ENCODE measurements at places on chromosomes 5 and 9.

GRCh38 chr5:160466889-160467554 lies 45.4 kb downstream of the PTTG1 start:
- no peak for DNase-seq

- no peak for DNase-seq
Measured at GRCh38 chr5:116487045-116487444, 87.6 kb downstream of the SEMA6A start.

DNA sequence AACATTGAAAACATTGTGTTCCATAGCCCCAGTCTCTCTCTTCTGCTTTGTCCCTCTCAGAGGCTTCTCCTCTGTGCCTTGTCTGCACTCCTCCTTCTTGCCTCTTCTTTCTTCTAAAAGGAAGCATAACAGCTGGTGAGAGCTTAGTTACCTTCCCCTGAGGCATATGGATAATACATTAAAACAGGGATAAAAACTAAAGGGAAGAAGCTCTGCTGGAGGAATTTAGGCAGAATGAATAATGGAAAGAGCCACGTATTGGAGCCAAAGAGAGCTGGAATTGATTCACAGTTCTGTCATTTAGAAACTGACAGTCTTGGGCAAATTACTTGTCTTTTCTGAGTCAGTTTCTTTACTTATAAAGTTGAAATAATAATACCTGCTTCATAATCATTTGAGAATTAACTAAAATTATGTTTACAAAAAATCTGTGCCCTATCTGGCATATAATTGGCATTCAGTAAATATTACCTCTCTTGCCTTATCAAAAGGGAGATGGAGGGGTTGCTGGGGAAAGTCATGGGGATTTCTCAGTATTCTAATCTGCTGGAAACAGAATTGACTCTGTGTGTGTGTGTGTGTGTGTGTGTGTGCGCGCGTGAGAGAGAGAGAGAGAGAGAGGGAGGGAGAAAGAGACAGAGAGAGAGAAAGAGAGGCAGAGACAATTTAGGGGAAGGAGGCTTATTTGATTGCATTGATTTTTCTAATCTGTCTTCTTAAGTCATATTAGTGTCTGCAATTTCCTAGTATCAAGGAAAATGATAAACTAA lies 20.2 kb downstream of the ZNF474 start:
- DNase-seq = no peak

GRCh38 chr5:36162810-36163486 lies 11.0 kb downstream of the SKP2 start:
- no peak for DNase-seq

- no peak for DNase-seq
Measured at GRCh38 chr5:164302533-164303235, 797.3 kb downstream of the MAT2B start.

DNA sequence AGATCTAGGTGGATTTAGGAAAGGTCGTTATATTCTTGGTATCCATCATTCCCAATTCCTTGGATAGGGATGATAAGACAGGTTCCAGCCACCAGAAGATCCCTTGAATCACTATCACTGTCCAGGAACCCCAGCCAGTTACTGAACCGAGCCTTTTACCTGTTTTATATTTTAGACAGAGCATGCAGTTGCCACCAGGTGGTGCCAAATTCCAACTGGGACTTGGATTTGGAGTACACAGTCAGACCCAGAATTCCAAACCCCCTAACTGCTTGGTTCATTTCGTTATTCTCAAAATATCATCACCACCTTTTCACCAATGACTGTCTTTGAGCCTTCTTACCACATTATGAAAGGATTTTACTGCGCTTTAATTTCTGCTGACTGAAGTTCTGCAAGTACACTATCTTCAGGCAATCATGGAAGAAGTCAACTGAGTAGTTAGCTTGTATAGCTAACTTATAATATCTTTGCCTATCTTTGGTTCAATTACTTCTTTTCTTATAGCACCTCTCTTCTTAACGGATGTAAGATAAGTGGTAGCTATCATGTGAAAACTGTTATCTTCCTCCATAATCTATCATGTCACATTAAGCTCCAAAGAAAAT lies 191.8 kb downstream of the PRR16 start:
- no peak for DNase-seq

GRCh38 chr5:50575740-50576139 lies 90.7 kb upstream of the PARP8 start:
- DNase-seq = no peak

GRCh38 chr5:109410389-109411148 lies 795 bp upstream of the PJA2 start:
- no peak for DNase-seq

DNA sequence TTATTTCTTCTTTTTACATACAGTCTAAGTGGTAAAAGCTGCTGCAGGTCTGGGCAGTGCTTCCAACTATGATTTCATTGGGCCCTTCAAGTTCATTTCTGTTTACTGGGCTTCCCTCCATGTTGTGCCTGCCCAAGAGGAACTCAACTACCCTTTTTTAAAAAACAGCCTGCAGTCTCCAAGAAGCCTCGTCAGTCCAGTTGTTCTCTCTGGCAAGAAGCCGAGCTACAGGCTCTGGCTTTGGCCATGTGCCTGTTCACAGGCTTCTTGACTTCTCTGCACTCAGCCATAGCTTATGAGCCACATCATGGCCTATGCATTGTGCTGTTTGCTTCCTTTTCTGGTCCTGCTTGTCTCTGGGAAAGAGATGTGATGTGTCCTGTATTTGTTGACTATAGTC lies 119.7 kb upstream of the PJA2 start:
- DNase-seq = no peak

GRCh38 chr5:54234304-54234933 lies 76.0 kb downstream of the ARL15 start:
- DNase-seq = peak; percentile 2

DNA sequence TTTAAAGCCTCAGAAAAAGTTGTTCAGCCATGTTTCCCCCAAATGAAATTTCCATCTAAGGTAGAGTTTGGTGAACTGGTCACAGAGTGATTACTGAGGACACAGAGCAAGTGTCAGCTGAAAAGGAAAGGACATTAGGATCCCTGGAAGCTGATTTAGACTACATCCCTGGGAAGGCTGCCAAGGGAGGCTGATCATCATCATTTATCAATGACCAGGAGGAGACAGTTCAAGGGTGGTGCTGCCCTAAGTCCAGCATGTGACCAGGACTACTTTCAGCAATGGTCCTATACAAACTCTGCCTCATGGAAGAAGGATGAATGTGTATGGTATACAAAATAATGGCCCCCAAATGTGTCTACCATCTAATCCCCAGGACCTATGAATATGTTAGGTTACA lies 120.6 kb downstream of the PIK3R1 start:
- DNase-seq = no peak

DNA sequence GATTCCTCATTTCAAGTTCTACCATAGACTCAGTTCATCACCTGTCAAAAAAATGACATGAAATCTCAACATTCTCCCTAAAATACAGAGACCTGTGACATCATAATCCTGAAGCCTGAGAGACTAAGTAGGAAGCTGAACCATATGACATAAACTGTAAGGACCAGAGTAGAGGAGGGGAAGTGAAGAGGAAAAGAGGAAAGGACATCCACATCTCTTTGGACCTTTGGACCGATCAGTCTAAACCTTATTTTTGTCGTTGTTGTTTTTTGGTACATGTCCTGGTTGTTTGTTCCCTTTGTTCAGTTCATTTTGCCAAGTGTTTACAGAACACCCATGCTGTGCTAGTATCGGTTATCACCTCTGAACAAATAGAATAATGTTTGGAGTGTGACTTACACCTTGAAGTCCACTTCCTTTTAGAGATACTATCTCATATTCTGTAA lies 41.9 kb downstream of the LURAP1L start:
- DNase-seq = no peak

DNA sequence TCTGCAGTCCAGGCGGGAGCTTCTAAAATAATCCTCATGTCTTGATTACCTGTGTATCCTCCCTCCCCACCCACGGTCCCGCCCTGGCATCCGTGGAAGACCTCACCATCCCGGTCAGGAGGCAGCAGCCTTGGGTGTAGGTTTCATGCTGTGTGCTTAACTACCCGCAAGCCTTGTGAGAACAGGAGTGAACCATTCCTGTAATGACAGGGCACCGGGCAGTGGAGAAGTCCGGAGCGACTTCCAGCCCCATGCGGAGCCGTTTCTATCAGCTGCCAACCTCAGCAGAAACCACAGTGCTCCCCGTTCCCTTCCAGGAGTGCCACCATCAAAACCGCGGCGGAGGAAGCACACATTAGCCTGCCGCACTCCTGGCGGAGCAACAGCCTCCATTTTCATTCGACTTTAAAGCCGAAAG lies 123.5 kb upstream of the LMX1B start:
- no peak for DNase-seq

DNA sequence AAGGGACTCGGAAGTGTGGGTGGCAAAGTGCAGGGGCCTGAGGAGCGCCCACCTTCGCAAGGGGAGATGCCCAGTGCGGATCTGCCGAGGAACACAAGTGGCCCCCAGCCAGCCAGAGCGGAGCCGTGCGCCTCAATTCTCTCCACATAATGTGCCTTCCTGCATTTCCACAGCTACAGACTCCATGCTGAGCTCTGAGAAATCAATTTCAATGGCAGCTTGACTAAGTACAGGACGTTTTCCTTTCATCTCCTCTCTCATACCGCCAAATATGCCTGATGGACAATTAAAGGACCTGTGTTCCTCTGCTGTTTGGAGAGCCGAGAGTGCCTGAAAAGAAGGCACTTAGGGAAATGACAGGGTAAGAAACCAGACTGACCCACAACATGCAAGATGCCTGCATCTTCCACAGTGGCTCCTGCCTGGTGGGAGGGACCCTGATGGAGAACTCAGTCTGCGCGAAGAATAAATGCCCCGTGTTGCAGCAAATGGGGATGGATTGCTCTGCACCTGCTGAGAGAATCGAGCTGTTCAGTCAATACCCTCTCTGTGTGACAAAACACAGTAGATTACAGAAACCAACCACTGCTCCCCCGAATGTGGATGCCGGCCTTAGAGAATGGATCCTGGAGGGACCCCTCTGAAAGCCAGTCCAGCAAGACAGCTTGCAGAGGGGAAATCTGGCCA lies 38.6 kb upstream of the OLFM1 start:
- no peak for DNase-seq

- DNase-seq = no peak
Measured at GRCh38 chr9:119005162-119005561, 364.1 kb downstream of the BRINP1 start.

- DNase-seq = no peak
Measured at GRCh38 chr9:112380102-112380824, at the start of gene HSDL2. TSS of gene HSDL2 (plus strand) at chr9:112380108. CDS start at chr9:112380164, 56 bp downstream.

DNA sequence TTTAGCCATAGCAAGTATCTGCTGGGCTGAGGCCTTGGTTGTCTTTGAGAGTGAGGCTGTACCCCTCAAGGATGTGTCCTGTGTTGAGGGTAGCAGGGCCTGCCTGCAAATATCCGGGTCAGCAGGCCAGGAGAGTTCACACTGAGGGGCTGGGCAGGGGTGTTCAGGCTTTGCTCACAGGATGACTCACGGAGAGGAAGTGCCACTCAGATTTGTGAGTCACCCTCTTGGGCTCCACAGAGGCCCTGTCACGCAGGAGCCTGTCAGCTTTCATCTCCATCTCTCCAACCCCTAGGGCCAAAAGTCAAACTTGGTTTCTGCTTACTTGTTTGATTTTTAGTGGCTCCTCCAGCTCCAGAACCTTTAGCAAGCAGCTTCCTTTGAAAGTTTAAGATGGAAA lies 211.5 kb downstream of the SEC61B start:
- DNase-seq = no peak

DNA sequence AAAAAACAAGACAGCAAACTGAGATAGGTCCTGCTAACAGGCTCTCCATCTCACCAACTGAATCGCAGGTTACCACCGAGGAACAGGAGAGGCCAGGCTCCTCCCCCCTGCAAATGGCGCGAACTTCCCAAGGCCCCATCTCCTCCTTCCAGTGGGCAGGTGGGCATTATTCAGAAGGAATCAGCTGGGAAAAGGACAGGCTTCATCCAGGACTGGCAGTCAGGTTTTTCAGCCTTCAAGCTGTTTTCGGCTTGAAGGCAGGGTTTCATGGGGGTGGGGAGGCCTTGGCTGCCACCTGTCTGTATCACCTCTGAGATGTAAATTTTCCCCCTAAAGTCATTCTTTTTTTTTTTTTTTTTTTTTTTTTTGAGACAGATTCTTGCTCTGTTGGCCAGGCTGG lies 79.4 kb downstream of the SFXN1 start:
- DNase-seq = no peak

GRCh38 chr5:127419683-127420257 lies 97.7 kb upstream of the PRRC1 start:
- peak; percentile 65 for DNase-seq

DNA sequence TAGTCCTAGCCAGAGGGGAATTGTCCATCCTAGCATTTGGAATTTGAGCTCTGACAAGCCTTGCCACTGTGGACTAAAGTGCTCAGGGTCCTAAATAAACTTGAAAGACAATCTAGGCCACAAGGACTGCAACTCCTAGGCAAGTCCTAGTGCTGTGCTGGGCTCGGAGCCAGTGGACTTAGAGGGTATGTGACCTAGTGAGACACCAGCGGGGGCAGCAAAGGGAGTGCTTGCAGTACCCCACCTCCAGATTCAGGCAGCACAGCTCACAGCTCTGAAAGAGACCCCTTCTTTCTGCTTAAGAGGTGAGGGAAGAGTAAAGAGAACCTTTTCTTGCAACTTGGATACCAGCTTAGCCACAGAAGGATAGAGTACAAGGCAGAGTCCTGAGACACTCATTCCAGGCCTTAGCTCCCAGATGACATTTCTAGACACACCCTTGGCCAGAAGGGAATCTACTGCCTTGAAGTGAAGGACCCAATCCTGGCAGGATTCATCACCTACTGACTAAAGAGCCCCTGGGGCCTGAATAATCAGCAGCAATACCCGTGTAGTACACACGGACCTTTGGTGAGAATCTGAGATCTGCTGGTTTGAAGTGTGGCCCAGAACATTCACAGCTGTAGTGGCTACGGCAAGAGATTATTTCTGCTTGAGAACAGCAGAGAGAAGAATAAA lies 164.6 kb downstream of the CCDC171 start:
- no peak for DNase-seq

DNA sequence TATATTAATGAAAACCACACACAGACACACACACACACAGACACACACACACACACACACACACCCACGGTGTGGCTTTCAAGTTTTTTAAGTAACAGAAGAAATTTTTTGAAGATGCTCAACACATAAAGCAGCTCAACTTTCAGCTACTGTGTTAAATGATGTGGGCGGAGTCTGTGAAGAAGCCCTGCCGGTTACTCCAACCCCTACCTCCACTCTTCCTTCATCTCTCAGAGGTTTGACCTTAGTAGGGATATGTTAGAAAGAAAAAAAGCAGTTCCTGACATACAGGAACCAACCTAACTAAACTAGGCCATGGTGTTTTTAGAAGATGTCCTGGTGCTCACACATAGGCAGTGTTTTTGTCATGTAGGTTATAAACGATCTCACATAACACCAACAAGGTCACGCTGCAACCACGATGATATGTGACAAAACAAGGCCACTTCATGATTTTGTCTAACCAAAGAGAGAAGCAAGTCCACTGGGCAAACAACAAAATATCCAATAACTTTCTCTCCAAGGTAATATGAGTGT lies 112.8 kb downstream of the EMB start:
- no peak for DNase-seq

GRCh38 chr5:38978036-38978435 lies 96.2 kb downstream of the RICTOR start:
- no peak for DNase-seq

GRCh38 chr5:135434591-135435466 lies 12.3 kb downstream of the DCANP1 start:
- DNase-seq = no peak

- no peak for DNase-seq
Measured at GRCh38 chr9:389758-390157, 175.1 kb downstream of the DOCK8 start.
